Left renal cortex interstitium (tissue), 4 donors: ENCODE measurements at places on chromosomes 7 and 10.

DNA sequence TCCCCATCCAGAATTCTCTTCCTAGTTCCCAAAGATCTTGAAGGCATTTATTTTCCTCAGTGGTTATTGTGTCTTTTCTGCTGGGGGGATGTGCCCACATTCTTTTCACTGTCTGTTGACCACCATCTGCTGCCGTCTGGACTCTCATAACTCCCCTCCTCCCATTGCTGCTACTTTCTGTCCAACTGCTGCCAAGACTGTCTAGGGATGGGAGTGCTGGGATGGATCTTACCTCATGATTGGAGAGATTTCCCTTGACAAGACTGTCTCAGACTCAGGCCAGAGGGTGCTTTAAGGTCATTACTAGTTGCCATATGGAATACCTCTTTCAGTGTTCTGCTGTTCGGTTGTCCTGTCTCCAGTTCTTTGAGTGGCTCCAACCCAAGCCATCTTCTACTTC is 141.6 kb downstream of the C1GALT1 start:
- no peak for DNase-seq

DNA sequence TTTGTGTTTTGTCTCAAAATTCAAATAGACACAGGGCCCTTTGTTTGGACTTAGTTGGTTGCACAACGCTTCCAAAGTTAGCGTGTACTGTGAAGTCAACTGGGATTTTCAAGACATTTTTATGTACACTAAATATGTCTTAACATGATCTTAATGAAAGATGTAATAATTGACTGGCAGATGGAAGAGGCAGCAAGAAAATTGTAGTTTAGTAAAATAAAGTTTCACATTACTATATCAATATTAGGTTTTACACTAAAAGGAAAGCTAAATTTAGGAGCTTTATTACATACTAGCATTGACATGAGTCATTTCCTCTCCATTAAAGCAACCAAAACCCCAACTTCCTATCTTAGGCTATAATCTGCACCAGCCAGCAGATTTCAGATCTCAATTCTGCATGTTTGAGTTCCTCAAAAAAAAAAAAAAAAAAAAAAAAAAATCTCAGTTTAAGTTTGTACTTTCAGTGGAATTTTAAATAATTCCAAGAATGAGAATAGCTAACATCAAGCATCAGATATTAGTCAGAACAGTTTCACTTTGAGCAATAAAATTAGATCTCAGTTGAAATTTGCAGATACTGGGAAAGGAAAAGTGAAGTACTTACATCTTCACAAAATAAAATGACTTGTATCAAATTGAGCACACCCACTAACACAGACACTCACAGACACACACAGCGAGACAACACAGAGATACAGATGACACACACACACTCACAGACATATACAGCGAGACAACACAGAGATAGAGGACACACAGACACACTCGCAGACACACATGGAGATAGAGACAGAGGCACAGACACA is 346.6 kb upstream of the KLF6 start:
- no peak for DNase-seq

- DNase-seq: no peak
These were observed 49.1 kb downstream of the SEPTIN7 start for GRCh38 chr7:35849954-35850353.

- DNase-seq: no peak
These were observed 28.8 kb upstream of the ZFAND2A start for GRCh38 chr7:1188720-1189294.
